Activated gamma-delta T cell (primary cell): ENCODE measurements at places on chromosomes 4 and X.

- DNase-seq, result no peak
These were observed 111.2 kb downstream of the CEP44 start for GRCh38 chr4:174394915-174395314.

DNA sequence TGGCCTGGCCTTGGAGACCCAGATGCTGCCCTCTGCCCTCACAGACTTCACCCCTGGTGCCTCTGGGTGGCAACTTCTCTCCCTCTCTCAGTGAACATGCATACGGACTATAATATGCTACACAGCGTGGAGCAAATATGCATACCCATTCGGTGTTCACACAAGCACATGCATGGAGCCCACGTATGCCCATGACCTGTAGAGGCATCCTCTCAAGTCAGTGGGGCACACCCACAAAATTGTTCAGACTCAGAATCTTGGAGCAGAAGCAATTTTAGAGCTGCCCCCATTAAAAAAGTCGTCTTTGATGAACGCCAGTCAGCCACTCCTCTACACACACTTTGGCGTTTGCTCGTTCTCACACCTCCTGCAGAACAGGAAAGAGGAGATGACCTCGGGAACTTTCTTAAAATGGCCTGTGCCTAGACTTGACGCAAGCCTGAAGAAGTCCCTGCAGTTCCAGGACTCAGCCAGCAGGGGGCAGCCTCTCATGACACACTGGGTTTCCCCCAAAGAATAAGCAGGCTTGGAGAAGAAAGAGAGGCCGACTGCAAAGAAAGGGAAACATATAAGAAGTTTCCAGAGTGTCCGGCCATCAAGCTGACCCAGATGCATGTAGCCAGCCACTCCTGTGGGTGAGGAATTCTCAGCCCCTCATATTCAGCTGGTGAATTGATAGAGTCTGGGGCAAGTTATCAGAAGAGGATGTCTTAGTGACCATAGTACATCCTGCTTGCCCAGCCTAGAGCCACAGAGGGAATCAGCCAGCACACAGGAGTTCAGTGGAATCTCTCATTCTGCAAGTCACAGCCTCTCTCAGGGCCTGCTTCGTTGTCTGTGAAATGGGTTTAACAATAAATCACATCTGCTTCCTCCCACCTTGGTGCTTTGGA, 17.3 kb downstream of the APLN start:
- no peak for DNase-seq

- DNase-seq, result no peak
These were observed 296.2 kb downstream of the INPP4B start for GRCh38 chr4:142549726-142550463.

DNA sequence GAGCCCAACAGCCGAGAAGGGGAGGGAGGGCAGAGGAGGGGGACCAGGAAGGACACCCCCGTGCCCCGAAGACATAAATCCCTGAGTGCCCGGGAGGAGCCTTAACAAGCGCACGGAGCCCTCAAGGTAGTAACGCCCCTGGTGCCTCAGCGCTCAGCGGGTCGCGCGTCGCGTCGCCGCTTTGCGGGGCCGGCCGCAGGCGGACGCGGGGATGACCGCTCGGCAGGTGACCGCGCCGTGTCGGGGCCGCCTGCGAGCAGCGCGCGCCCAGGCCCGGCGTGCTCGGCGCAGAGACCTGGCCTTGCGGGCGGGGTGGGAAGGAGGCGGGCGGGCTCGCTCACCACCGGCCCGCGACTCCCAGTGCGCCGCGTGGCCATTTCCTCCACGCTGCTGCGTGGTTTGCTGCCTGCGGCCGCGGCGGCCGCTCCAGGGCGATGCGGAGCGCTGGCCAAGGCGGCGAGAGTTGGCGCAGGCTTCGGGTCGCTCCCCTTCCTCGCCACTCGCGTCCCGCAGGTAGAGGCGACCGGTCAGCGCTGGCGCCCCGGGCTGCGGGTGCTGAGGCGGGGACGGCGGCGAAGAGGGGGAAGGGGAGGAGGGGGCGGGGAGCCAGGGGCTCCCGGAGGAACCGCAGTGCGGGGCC, 632 bp downstream of the CCSER1 start:
- no peak for DNase-seq

GRCh38 chr4:107094332-107094731, 58.2 kb upstream of the DKK2 start:
- DNase-seq, result no peak

GRCh38 chrX:53713987-53714579, 27.6 kb upstream of the HUWE1 start:
- DNase-seq, result no peak

- no peak for DNase-seq
These were observed 65.0 kb downstream of the COQ2 start for GRCh38 chr4:83219344-83220331.

DNA sequence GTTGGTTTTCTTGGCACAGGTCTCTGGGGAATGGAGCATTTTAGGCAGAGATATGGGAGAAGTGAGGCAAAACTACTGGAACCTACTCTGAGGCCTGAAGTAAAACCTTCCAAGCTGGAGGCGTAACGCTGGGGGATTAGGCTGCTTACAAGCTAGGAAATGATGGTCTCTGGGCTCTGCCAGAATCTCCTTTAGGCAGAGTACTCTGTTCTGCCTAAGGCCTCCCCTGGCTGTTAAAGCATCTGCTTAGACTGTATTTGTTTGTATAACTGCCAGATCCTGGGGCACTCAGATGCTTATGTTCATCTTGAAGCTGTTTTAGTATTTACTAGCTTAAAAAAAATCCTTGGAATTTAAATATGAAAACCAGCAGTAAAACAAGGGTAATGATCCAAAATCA, 822.2 kb downstream of the RPA4 start:
- DNase-seq, result no peak

DNA sequence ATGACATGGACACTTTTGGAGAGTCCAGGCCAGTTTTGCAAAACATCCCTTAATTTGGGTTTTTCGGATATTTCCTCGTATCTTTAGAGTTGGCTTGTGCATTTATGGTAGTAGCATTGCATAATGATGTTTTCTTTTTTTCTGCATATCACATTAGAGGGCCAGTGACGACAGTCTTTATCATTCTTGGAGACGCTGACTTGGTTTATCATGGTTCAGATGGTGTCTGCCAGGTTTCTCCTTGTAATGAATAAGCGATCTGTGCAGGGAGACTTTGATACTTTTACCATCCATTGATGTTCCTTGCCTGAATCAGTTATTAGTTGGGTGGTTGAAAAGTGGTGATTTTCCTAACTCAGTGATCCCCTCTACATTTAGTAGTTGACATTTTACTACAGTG, 46.6 kb downstream of the KIAA0232 start:
- no peak for DNase-seq

DNA sequence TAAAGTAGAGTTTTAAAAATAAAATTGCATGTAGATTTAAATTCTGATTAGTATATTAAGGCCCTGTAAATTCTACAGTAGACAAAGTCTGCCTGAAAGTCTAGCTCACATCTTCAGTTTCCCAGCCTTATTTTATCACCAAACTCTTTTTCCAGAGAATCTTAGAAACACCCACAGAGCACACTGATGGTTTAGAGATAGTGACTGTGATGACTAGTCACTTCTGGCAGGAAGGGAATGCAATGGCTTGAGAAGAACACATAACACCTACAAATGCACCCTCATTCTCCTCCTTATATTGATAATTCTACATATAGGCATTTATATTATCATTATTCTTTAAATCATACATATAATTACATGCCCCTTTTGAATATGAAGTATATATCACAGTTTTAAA, 232.9 kb downstream of the ARAP2 start:
- no peak for DNase-seq

DNA sequence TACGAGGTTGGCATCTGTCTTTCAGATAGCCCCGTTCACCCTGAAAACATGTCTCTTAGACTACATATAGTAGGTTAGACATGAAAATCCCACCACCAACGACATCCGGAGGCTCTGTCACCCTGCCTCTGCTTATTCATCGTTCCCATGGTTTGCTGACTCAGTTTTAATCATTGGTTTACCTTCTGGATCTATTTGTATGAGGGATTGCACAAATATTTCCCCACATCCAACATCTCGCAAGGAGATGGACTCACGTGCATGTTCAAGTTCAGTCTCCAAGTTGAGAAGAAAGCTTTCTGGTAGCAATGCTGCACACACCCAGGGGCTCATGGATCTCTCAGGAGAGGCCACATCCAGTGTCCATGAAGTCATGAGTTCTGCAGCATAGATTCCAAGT, 10.8 kb downstream of the CETN2 start:
- no peak for DNase-seq

DNA sequence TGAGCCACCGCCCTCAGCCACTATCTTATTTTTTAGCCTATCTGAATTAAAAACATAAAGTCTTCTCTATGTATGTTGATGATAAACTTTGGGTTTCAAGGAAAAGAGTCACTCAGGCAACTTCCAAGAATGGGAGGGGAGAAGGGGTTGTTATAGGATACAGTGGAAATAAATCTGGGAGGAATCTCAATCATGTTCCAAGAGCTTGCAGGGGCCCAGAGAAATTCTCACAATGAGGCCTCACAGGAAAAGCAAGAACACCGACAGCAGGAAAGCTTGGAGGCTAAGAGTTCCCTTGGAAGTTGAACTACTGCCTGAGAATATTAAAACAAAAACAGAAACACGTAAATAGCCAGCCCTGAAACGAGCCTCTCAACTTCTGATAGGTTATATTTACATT, 384.6 kb upstream of the IGFBP7 start:
- DNase-seq, result no peak

DNA sequence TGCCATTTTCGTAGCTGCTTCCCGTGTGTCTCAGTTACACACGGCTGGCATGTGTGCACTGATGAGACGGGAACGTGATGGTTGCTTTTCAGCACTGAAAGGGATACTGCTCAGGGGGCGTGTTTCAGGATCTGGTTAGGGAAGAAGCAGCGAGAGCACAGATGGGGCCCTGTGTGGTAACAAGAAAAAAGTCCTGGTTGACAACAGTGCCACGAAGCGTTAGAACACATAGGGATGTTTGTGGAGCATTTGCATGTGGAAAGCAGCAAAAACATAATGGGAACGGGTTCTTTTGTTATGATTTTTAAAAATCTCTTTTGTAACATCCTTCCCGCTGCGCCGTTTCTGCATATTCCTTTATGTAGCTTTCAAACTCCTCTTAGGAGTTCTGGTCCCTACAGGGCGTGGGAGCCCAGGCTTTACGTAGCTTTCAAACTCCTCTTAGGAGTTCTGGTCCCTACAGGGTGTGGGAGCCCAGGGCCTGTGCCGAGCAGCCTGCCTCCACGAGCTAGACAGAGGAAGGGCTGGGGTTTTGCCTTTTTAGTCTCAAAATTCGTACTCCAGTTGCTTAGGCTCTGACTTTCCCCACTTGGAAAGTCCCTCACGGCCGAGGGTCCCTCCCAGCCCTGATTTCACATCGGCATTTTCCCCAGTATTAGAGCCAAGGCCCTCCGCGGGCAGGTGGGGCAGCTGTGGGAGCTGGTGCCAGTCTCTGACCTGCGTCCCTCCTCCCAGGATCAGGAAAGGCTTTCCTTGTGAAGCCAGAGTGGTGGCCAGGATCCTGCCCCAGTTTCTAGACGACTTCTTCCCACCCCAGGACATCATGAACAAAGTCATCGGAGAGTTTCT, 11.0 kb upstream of the MSANTD1 start:
- DNase-seq, result no peak

GRCh38 chrX:11435568-11435967, 142.4 kb downstream of the AMELX start:
- DNase-seq, result no peak

DNA sequence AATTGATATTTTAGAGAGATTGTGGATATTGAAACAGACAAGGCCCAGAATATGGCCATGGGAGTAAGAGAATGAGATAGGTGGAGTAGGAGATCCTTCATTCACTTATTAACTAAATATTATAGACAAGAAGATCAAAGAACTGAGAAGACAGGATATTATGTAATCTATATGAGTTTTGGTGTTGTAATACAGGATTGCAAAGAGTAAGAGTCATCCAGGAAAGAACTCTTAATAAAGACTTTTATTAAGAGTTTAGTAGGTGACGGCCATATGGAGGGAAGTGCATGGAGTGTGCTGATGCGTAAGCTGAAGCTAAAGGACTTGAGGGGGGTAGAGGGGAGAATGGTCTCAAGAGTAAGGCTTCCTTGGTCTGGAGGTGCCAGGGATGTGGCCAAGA, 153.7 kb downstream of the VEGFC start:
- DNase-seq, result no peak

- DNase-seq, result no peak
These were observed 992.6 kb downstream of the NLGN4X start for GRCh38 chrX:5236096-5236495.

GRCh38 chr4:101254776-101255175, 92.5 kb downstream of the PPP3CA start:
- DNase-seq, result no peak
